ENCODE measurements at places on chromosomes 12 and 14. TPM values are rescaled to one million over a fixed set of nuclear protein-coding genes. Genes with fewer than 3 reads are reported as not detected.

DNA sequence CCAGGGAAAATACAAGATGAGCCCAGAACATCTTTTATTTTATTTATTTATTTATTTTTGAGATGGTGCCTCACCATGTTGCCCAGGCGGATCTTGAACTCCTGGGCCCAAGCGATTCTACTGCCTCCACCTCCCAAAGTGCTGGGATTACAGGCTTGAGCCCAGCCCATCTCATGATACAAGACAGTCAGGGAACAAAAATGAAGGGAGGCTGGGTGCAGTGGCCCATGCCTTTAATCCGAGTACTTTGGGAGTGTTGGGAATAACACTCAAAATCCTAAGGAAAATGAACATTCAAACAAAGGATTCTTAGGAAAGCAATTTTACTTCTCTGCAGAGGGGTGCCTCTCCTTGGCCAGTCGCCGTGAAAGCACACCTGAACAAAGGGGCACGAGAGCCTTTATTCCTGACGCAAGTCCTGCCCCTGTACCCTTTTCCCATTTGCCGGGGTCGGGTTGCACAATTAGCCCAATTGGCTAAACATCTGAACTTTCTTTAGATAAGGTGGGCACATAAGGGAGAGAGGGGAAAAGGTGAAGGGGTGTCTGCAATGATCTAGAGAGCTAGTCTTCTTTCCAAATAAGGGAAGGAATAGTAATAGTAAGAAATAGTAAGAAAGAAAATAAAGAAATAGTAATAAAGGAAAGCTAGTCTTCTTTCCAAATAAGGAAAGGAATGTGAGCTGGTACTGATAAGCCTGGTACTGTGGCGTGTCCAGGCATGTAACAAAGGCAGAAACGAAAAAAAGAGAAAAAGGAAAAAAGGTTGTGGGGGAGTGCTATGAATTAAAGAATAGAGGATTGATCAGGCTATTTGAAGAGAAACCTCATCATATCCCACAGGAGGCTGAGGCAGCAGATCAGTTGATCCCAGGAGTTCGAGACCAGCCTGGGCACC is 13.4 kb downstream of the NCAPD2 start:
- H3K27ac ChIP-seq = no peak overlapping the region
- H3K36me3 ChIP-seq = peaks cover 49% of the 10 kb centered on the region
- no peak for DNase-seq
- no peaks in the 10 kb centered on the region for H3K27me3 ChIP-seq
- no peaks in the 10 kb centered on the region for H3K4me1 ChIP-seq

CCT2 gene
- 177 TPM for total RNA-seq

- no peaks in the 10 kb centered on the region for H3K36me3 ChIP-seq
- H3K4me3 ChIP-seq = no peak overlapping the region
- H3K4me1 ChIP-seq = no peaks in the 10 kb centered on the region
- DNase-seq = no peak
- no peak overlapping the region for H3K27ac ChIP-seq
These were observed 404.5 kb upstream of the TBX3 start for GRCh38 chr12:115088328-115088994.

GRCh38 chr14:71555654-71556559 is 376.3 kb upstream of the RGS6 start:
- H3K4me3 ChIP-seq = peak overlapping the region; percentile 32
- H3K36me3 ChIP-seq = no peaks in the 10 kb centered on the region
- H3K27ac ChIP-seq = peak overlapping the region; percentile 79
- no peaks in the 10 kb centered on the region for H3K27me3 ChIP-seq

DNA sequence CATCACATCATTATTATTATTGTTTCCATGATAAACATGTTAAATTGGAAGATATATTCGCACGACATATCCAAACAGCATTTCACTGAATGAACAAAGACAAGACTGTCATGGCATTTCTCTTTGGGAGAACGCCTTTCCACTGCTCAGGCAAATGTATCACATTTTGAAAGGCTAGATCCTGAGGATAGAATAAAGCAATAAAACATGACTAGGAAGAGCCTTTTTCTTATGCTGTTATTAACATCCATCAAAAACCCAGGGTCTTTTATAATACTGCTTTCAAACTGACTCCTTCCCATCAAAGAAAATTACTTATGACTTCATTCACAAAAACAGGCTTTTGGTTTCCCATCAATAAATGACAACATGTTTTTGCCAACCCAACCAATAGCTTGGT is 630.9 kb downstream of the TMTC2 start:
- no peaks in the 10 kb centered on the region for H3K4me1 ChIP-seq
- DNase-seq = no peak
- no peak overlapping the region for H3K27ac ChIP-seq
- no peaks in the 10 kb centered on the region for H3K27me3 ChIP-seq

MSI1 gene
- not detected for total RNA-seq
